ENCODE measurements at places on chromosomes 13 and 19. TPM values are rescaled to one million over a fixed set of nuclear protein-coding genes. Genes with fewer than 3 reads are reported as not detected.

- DNase-seq = peak; percentile 38
Observed at GRCh38 chr19:41265395-41266153, 1.4 kb downstream of the HNRNPUL1 start.

Gene AP1M2
- polyA plus RNA-seq = 35.5 TPM

DNA sequence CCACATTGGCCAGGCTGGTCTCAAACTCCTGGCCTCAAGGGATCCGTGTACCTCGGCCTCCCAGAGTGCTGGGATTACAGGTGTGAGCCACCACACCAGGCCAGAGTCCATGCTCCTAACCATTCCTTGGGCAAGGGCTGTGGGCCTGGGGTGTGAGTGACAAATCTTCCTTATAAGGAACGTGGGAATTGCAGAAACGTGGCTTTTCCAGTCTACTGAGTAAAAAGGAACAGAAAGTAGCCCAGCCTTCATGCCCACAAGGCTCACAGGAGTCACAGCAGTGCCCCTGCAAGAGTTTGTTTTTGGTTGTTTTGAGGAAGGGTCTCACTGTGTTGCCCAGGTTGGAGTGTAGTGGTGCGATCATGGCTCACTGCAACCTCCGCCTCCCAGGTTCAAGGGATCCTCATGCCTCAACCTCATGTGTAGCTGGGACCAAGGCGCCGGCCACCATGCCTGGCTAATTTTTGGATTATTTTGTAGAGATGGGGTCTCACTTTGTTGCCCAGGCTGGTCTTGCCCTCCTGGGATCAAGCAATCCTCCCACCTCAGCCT lies 5.1 kb downstream of the MYPOP start:
- DNase-seq = no peak

Gene SEMA6B
- polyA plus RNA-seq = 1.5 TPM

- no peak for DNase-seq
Observed at GRCh38 chr13:28252547-28252946, 114.2 kb downstream of the PAN3 start.

- no peak for DNase-seq
Observed at GRCh38 chr19:7590256-7590655, 5.4 kb upstream of the CAMSAP3 start.

- no peak for DNase-seq
Observed at GRCh38 chr19:49749771-49750170, 13.3 kb downstream of the TSKS start.

- DNase-seq = no peak
Observed at GRCh38 chr19:3451451-3451866, 28.9 kb downstream of the SMIM24 start.
